GOT3 (cell line): ENCODE measurements at places on chromosomes 12 and 14.

DNA sequence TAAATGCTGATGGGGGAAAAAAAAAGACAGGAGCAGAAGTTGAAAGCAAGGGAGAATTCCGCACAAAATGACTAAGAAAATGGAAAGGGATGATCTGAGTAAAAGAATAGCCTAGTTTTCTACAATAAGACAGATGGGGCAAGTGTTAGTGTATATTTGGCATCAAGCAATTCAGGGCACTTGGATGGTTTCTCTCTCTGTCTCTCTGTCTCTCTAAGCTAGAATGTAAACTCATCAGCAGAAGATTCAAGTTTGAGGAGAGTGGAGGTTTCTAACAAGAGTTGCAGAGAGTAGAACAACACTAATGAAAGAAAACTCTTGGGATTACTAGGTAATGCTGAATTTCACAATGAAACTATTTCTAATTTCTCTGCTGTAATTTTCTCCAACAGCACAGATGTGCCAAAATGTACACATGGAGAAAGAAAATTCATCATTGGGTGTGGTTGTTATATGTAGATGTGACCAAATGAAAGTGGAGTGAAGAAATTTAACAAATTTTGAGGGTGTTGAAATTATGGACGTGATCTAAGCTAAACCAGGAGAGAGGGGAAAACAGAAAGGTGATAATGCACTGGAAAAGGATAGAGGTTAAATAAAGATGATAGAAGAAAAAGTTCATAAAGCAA is 237.1 kb downstream of the ACSS3 start:
- no peak for DNase-seq

DNA sequence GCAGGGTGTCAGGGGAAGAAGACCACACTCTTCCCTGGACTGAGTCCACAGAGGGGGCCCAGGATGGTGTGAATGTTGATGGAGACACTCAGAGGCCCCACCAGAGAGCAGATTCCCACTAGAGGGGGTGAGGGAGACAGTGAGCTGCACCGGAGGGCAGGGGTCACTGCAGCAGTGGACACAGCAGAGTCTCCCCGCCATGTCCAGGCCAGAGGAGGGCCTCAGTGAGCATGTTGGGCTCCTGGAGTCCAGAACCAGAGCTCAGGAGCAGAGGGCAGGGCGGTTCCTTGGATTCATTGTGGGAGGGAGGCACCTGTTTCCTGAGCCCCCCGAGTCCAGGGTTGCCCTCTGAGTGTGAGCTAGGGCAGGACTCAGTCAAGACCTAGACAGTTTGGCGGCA is 1.8 kb upstream of the KRT82 start:
- no peak for DNase-seq

GRCh38 chr14:31263485-31264133 is 56.0 kb upstream of the HECTD1 start:
- DNase-seq, result peak; percentile 25

DNA sequence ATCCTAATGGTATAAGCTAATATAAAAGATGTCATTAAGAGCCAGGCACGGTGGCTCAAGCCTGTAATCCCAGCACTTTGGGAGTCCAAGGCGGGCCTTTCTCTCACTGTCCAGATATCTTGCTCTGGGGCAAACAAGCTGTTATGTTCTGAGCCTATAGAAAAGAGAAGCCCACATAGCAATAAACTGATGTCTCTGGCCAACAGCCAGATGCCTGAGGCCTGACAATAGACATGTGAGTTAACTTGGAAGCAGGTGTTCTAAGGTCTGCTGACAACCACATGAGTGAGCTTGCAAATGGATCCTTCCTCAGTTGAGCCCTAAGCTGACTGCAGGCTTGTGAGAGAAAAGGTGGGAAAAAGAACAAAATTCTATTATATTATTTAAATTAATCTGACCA is 25.0 kb downstream of the YAF2 start:
- DNase-seq, result no peak

- DNase-seq, result peak; percentile 23
These were observed 7.4 kb downstream of the SMAGP start for GRCh38 chr12:51262758-51263177.
